Activated CD4-positive, CD25-positive, alpha-beta regulatory T cell (primary cell): ENCODE measurements at places on chromosomes 5 and 9.

DNA sequence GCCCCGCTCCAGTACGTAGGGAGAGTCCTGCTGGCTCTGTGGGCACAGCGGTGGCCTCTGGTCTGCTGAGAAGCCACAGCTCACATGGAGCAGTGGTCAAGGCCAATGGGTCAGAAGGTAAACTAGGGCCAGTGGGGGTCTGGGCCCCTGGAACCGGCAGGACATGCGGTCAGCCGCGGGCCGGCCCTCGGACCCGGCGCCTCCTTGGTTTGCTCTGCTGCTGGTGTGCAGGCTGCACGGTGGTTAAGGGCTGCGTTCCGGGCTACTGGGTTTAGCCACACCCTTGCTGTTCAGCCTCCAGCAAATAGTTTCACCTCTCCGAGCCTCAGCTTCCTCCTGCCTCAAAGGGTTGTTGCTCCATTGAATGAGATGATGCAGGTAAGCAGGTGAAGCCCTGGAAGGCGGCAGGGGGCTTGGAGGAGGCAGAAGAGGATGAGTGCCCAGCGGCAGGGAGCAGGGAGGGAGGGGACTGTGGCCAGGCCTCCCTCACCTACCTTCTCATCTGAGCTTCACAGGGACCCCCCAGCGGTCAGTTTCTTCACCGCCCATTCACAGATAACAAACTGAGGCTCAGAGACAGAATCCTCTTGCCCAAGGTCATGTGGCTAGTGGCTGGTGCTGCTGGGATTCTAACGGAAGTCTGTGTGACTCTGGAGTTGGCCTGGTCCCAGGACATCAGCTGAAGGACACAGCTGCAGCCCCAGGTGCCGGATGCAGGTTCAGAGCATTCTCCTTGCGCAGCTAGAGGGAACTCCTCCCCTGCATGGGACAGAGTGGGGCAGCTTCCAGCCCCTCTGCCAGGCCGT lies 3.7 kb upstream of the COL5A1 start:
- DNase-seq: no peak

- no peak for DNase-seq
Observed at GRCh38 chr5:72530196-72530595, 23.0 kb upstream of the ZNF366 start.

GRCh38 chr5:146815411-146815810 lies 63.1 kb downstream of the PPP2R2B start:
- DNase-seq: no peak

- no peak for DNase-seq
Observed at GRCh38 chr5:39446231-39446630, 21.5 kb upstream of the DAB2 start.

- peak; percentile 20 for DNase-seq
Observed at GRCh38 chr5:62306896-62307689, 1.1 kb downstream of the KIF2A start.

- no peak for DNase-seq
Observed at GRCh38 chr9:132026932-132027585, 52.6 kb downstream of the MED27 start.
